Stimulated activated CD8-positive, alpha-beta memory T cell treated with anti-CD3 and anti-CD28 coated beads, Interleukin-2, amount 100 ng/mL, for 1 hour (primary cell): ENCODE measurements at places on chromosomes 7 and 10.

- DNase-seq, result no peak
Observed at GRCh38 chr10:86609920-86610319, 44.4 kb upstream of the OPN4 start.

- no peak for DNase-seq
Observed at GRCh38 chr10:77231884-77232610, 405.6 kb downstream of the KCNMA1 start.

DNA sequence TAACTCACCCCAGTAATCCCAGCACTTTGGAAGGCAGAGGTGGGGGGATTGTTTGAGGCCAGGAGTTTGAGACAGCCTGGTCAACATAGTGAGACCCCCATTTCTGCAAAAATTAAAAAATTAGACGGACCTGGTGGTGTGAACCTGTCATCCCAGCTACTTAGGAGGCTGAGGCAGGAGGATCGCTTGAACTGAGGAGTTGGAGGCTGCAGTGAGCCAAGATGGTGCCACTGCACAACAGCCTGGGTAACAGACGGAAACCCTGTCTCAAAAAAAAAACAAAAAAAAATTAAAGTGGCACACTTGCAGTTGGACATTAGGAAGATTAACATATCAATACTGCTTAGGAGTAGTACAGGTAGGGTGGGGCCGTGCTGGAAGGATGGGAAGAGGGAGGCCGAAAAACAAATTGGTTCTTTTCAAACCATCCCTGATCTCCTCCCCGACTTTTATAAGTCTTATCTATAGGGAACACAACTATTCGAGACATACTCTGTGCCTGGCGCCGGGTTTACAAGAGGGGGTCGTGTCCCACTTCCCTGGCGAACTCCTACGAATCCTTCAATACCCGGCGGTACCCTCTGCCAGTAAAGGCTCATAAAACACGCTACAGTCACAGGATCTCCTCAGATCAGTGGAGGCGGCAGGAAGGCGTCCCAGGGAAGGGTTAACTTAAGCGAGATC lies 628 bp downstream of the TAF6 start:
- DNase-seq, result no peak

- no peak for DNase-seq
Observed at GRCh38 chr7:140225562-140226249, 48.9 kb upstream of the KDM7A start.

- DNase-seq, result no peak
Observed at GRCh38 chr7:55413442-55413841, 48.3 kb downstream of the LANCL2 start.

GRCh38 chr10:33706191-33706590 lies 371.7 kb upstream of the NRP1 start:
- DNase-seq, result no peak

GRCh38 chr10:5964736-5965135 lies 12.6 kb downstream of the IL15RA start:
- no peak for DNase-seq

DNA sequence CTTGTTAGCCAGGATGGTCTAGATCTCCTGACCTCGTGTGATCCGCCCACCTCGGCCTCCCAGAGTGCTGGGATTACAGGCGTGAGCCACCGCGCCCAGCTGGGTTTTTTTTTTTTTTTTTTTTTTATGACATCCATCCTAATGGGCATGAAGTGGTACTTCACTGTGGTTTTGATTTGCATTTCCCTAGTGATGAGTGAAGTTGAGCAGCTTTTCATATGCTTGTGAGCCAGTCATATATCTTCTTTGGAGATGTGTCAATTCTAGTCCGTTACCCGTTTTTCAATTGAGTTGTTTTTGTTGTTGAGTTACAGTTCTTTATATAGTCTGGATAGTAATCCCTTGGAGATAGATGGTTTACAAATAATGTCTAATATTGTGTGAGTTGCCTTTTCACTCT lies 127.7 kb downstream of the SMURF1 start:
- DNase-seq, result no peak

DNA sequence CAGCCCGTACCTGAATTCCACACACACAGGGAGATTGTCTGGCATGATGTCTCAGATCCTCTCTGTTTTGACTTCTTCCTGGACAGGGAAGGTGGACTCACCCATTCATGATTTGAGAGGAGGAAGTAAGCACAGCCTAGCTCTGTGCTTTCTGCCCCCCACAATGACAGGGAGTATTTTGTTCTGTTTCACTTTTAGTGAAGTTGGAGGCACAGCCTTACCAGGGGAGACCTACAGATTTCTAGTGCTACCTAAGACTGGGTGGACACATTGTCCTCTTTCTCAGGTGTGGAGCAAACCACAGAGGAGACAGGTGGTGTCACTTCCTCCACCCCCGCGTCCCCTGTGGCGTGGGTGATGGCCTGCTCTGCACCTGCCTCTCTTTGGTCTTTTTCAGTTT lies 408.6 kb upstream of the PFKP start:
- no peak for DNase-seq

GRCh38 chr10:96344178-96344577 lies 14.6 kb downstream of the OPALIN start:
- no peak for DNase-seq

DNA sequence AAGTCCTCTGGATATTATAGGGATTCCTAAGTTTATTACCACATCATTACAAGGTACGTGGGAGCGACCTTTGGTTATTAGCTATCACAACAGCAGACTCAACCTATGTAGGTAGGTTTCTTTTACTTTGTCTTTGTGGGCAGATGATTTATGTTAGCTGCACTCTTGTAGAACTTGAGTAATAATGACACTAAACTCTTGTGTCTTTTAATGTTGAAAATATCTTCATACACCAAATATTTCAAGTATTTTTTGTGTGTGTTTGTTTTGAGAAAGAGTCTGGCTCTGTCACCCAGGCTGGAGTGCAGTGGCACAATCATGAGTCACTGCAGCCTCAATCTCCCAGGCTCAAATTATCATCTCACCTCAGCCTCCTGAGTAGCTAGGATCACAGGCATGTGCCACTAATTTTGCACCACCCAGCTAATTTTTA lies 19.2 kb upstream of the SUPV3L1 start:
- DNase-seq, result no peak
